ENCODE measurements at places on chromosomes 16 and 17. TPM values are rescaled to one million over a fixed set of nuclear protein-coding genes. Genes with fewer than 3 reads are reported as not detected.

Gene CCL5
- 1.5 TPM for total RNA-seq

Gene SLC2A4
- 0.24 TPM for total RNA-seq

Gene CCDC102A
- total RNA-seq, result 9.4 TPM

Gene C17orf78
- not detected for total RNA-seq

Gene SYCE1L
- 8.7 TPM for total RNA-seq

Gene STH
- not detected for total RNA-seq

Gene TUBG1
- 139 TPM for total RNA-seq

Measured in A549 treated with RU486 at 1 μM for 4 hours (cell line).